Esophagus squamous epithelium (tissue), 5 donors: ENCODE measurements at places on chromosomes 11 and 22.
A peak's percentile ranks its signal among the peaks of the same experiment; 100 is the strongest.

- H3K4me1 ChIP-seq: peaks cover 7% of the 10 kb centered on the region
- peak; percentile 3 for DNase-seq
- H3K27ac ChIP-seq: peak overlapping the region; percentile 81
- no peaks in the 10 kb centered on the region for H3K27me3 ChIP-seq
- peak overlapping the region; percentile 27 for H3K4me3 ChIP-seq
- H3K36me3 ChIP-seq: no peaks in the 10 kb centered on the region
These were observed 16.2 kb upstream of the LDLRAD3 start for GRCh38 chr11:35927682-35928081.

GRCh38 chr11:83007909-83008580 lies 63.7 kb downstream of the RAB30 start:
- H3K36me3 ChIP-seq: no peaks in the 10 kb centered on the region
- peaks cover 44% of the 10 kb centered on the region for H3K4me1 ChIP-seq
- H3K27me3 ChIP-seq: no peaks in the 10 kb centered on the region
- H3K27ac ChIP-seq: peak overlapping the region; percentile 46

- H3K27me3 ChIP-seq: no peaks in the 10 kb centered on the region
- no peaks in the 10 kb centered on the region for H3K36me3 ChIP-seq
- H3K4me3 ChIP-seq: no peak overlapping the region
These were observed 5.3 kb upstream of the LRRC10B start for GRCh38 chr11:61503135-61503770.

DNA sequence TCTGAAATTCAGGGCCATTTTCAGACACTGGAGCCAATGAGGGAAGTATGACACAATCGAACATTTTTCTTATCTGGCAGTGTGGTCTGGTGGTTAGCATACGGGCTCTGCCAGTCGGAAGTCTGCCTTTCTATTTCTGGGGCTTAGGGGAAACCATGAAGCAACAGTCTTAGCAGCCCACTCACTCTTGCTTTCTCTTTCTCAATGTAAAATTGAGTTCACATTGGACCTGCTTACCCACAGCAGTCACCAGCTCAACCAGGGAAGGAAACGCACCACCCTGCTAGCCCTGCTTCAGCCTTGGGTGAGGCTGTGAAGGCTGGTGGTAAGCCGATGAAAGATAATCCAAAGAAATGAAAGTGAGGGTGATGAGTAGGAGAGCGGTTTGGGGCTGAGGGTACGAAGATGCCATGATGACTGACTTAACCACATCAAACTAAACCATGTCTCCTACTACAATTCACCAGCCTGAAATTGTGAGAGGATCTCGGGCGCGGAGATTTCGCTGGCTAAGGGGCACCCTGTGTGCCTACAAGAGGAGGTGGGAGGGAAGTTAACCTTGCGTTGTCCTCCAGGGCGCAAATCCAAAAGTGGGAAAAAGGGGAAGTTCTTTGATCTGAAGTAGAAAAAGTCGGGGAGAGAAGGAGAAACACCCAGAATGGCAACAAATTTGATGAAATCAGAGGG lies 2.0 kb upstream of the LMO2 start:
- peak overlapping the region; percentile 34 for H3K4me3 ChIP-seq
- peaks cover 40% of the 10 kb centered on the region for H3K4me1 ChIP-seq
- DNase-seq: no peak
- H3K27ac ChIP-seq: peak overlapping the region; percentile 69

- no peak overlapping the region for H3K4me3 ChIP-seq
- peaks cover 46% of the 10 kb centered on the region for H3K36me3 ChIP-seq
These were observed 1.3 kb downstream of the CDHR5 start for GRCh38 chr11:623349-623869.

- H3K27ac ChIP-seq: no peak overlapping the region
- no peaks in the 10 kb centered on the region for H3K27me3 ChIP-seq
- H3K4me1 ChIP-seq: no peaks in the 10 kb centered on the region
- no peak for DNase-seq
These were observed 19.2 kb upstream of the OR56A3 start for GRCh38 chr11:5922749-5923426.

DNA sequence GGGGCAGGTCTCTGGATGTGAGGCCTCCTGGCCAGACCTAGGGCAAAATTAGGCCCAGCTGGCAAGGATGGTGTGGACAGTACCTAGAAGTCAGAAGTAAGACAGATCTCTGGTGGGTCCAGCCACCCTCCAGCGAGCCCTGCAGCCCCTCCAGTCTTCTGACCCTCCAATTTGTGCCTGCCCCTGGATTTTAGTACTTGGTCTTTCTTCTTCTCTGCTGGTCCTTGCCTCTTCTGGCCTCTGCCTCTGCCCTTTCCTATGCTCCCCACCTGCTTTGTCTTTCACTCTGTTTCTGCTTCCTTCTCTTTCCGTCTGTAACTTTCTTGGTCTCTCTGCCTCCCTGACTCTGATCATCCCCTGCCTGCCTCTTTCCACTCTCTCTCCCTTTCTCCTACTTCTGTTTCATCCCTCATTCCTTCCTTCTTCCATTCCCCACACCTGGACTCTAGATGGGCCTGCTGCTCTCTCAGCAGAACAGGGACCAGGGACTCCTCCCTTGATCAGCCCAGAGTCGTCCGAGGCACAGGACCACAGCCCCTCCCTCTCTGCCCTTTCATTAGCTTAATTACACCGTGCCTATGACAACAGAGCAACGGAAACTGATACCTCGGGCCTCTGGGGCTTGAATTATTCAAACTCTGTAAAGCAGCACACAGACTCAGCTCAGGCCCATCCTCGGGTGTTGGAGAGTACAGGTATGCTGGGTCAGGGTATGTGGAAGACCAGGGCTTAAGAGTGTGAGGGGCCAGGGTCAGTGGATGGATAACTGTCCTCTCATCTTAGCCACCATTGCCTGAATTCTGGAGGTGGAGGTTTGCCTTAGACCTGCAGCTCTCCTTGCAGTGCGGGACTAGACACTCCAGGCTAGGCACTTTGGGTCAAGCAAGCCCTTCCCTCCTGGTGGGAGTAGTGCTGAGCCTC lies at the start of gene CHRNA10:
Gene CHRNA10 (minus strand): TSS at position 51 of the 921 bp plus-strand sequence. CDS start 72 bp downstream, outside the sequence.
- peaks cover 35% of the 10 kb centered on the region for H3K36me3 ChIP-seq
- H3K27me3 ChIP-seq: no peaks in the 10 kb centered on the region
- no peaks in the 10 kb centered on the region for H3K4me1 ChIP-seq
- H3K27ac ChIP-seq: no peak within 1 kb of the TSS

- H3K27me3 ChIP-seq: no peaks in the 10 kb centered on the region
- H3K4me3 ChIP-seq: no peak overlapping the region
- H3K27ac ChIP-seq: no peak overlapping the region
- DNase-seq: no peak
- peaks cover 32% of the 10 kb centered on the region for H3K36me3 ChIP-seq
These were observed 10.7 kb downstream of the BUD13 start for GRCh38 chr11:116762132-116762531.

DNA sequence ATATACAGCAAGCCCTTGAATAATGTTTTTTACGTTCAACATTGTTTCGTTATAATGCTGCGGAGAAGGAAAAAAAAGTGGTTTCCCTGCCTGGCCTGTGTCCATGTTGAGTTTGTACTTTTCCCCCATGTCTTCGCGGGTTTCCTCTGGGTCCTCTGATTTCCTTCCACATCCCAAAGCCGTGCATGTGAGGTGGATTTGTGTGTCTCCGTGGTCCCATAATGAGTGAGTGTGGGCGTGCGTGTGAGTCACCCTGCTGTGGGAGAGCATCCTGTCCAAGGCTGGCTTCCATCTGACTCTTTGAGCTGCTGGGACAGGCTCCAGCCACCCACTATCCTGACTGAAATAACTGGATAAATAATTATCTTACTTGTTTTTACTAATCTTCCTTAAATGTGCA lies 29.6 kb upstream of the SNX19 start:
- no peak overlapping the region for H3K4me3 ChIP-seq
- H3K4me1 ChIP-seq: peaks cover 9% of the 10 kb centered on the region
- DNase-seq: no peak
- H3K36me3 ChIP-seq: no peaks in the 10 kb centered on the region
- H3K27me3 ChIP-seq: no peaks in the 10 kb centered on the region
- no peak overlapping the region for H3K27ac ChIP-seq

- DNase-seq: no peak
- H3K4me1 ChIP-seq: no peaks in the 10 kb centered on the region
- no peaks in the 10 kb centered on the region for H3K36me3 ChIP-seq
- no peak overlapping the region for H3K4me3 ChIP-seq
- H3K27me3 ChIP-seq: no peaks in the 10 kb centered on the region
These were observed 489.9 kb upstream of the RAG2 start for GRCh38 chr11:37087650-37088572.

GRCh38 chr11:110093407-110094297 lies 460 bp downstream of the ZC3H12C start:
- peaks cover 6% of the 10 kb centered on the region for H3K4me1 ChIP-seq
- no peaks in the 10 kb centered on the region for H3K36me3 ChIP-seq

DNA sequence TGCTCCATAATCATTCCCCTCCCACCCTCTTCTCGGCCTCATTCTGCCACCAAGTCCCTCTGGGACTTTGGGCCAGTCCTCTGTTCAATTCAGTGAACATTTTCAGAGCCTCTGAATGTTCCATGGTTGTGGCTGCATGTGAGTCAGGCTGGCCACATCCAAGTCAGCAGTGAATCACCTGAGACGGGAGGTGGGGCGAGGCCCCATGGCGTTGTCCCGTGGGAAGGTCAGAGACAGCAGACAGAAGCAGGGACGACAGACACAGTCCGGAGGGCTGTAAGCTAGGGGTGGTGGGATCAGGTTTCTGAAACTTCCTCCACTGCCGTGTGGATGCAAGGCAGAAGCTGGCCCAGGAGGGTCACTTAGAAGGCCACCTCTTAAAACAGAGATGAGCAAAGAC lies 324.8 kb downstream of the MN1 start:
- H3K36me3 ChIP-seq: no peaks in the 10 kb centered on the region
- H3K4me3 ChIP-seq: no peak overlapping the region
- DNase-seq: no peak
- H3K27me3 ChIP-seq: no peaks in the 10 kb centered on the region
- H3K27ac ChIP-seq: no peak overlapping the region

GRCh38 chr11:112024178-112024772 lies 933 bp upstream of the DLAT start:
- peaks cover 41% of the 10 kb centered on the region for H3K36me3 ChIP-seq
- H3K4me3 ChIP-seq: peak overlapping the region; percentile 76
- peak overlapping the region; percentile 96 for H3K27ac ChIP-seq
- H3K27me3 ChIP-seq: no peaks in the 10 kb centered on the region
- no peak for DNase-seq
- peaks cover 26% of the 10 kb centered on the region for H3K4me1 ChIP-seq

- no peak overlapping the region for H3K4me3 ChIP-seq
- no peak overlapping the region for H3K27ac ChIP-seq
- H3K27me3 ChIP-seq: no peaks in the 10 kb centered on the region
These were observed 32.0 kb downstream of the BUD13 start for GRCh38 chr11:116740741-116741140.

DNA sequence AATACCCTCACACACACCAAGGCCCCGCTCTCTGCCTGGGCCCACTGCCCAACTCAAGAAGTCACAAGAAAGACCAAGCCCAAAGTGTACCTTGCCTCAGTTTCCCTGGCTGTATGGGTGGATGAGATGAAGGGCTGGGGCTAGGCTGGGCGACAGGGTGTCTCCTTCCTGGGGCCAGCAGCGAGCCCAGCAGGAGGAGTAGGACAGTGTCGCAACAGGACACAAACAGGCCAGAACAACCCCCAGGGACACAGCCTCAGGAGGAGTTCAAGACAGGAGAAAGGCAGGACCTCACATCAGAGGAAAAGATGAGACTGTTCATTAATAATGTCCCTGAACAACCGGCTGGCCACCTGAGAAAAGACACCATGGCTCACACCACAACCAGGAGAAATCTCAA lies 13.3 kb downstream of the CSNK1E start:
- H3K4me3 ChIP-seq: no peak overlapping the region
- H3K36me3 ChIP-seq: peaks cover 22% of the 10 kb centered on the region
- peaks cover 13% of the 10 kb centered on the region for H3K4me1 ChIP-seq
- H3K27me3 ChIP-seq: no peaks in the 10 kb centered on the region
- no peak for DNase-seq

DNA sequence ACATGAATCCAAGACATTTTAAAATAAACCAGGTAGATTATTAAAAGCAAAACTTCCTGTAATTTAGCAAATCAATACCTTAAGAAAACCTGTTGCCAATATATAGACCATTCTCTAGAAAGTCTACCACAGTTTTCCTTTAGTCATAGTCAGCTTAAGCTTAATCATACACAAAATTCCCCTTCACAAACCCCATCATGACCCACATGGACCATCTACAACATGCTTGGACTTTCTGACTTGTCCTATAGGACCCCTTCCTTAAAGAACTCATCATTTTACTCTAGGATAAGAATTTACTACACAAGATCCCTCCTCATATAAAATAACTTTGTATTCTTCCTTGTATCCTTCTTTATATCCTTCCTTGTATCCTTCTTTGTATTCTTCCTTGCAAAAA lies 16.2 kb upstream of the RNASEH2C start:
- H3K4me1 ChIP-seq: no peaks in the 10 kb centered on the region
- H3K27ac ChIP-seq: no peak overlapping the region
- no peaks in the 10 kb centered on the region for H3K36me3 ChIP-seq
- DNase-seq: no peak

DNA sequence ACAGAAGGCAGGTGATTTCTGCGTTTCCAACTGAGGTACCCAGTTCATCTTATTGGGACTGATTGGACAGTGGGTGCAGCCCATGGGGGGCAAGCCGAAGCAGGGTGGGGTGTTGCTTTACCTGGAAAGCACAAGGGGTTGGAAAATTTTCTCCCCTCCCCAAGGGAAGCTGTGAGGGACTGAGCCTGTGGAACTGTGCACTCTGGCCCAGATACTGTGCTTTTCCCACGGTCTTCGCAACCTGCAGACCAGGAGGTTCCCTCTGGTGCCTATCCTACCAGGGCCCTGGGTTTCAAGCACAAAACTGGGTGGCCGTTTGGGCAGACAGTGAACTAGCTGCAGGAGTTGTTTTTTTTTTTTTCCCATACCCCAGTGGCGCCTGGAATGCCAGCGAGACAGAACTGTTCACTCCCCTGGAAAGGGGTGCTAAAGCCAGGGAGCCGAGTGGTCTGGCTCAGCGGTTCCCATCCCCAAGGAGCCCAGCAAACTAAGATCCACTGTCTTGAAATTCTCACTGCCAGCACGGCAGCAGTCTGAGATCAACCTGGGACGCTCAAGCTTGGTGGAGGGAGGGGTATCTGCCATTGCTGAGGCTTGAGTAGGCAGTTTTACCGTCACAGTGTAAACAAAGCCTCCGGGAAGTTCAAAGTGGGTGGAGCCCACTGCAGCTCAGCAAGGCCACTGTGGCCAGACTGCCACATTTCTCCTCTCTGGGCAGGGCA lies 97.2 kb downstream of the JRKL start:
- no peak overlapping the region for H3K4me3 ChIP-seq
- H3K4me1 ChIP-seq: peaks cover 29% of the 10 kb centered on the region

DNA sequence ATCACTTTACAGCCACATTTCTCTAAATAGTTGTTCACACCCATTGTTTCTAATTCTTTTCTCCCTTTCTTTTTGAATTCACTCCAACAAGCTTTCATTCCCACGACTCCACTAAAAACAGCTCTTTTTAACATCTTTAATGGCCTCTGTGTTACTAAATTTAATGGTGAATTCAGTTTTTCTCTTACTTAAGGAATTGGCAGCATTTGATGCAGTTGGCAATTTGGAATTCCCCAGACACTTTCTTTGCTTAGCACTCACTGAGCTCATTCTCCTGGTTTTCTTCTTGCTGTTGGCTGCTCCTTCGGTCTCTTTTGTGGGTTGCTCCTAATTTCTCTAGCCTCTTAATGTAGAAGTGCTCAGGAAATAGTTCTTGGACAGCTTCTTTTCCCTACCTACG lies 40.5 kb upstream of the OR9Q1 start:
- no peaks in the 10 kb centered on the region for H3K36me3 ChIP-seq
- H3K27ac ChIP-seq: no peak overlapping the region
- H3K4me3 ChIP-seq: no peak overlapping the region
- DNase-seq: no peak
